ENCODE measurements at places on chromosomes 5 and 9. TPM values are rescaled to one million over a fixed set of nuclear protein-coding genes. Genes with fewer than 3 reads are reported as not detected.

The PTPRD gene
- 1.3 TPM for polyA plus RNA-seq

The F2RL1 gene
- polyA plus RNA-seq: 0.68 TPM

The HAVCR2 gene
- polyA plus RNA-seq: 1.8 TPM

The ECSCR gene
- 25.3 TPM for polyA plus RNA-seq

The BARHL1 gene
- polyA plus RNA-seq: not detected

The OLFML2A gene
- polyA plus RNA-seq: 15.1 TPM

The SYNPO gene
- 625 TPM for polyA plus RNA-seq

The TTC16 gene
- polyA plus RNA-seq: 0.14 TPM

The TTC23L gene
- polyA plus RNA-seq: not detected

The PCDHA4 gene
- 0.02 TPM for polyA plus RNA-seq

The NDUFA8 gene
- 683 TPM for polyA plus RNA-seq

The DNM1 gene
- polyA plus RNA-seq: 6.0 TPM

The NUTM2F gene
- not detected for polyA plus RNA-seq

The TMEM215 gene
- 0.07 TPM for polyA plus RNA-seq

The TMEM252 gene
- 0.16 TPM for polyA plus RNA-seq

The C5orf52 gene
- polyA plus RNA-seq: not detected

The THBS4 gene
- 6.9 TPM for polyA plus RNA-seq

The IRX4 gene
- polyA plus RNA-seq: not detected

The TERT gene
- not detected for polyA plus RNA-seq

The APBA1 gene
- 3.5 TPM for polyA plus RNA-seq

The CCL28 gene
- polyA plus RNA-seq: 1.4 TPM

The PCA3 gene
- 0.18 TPM for polyA plus RNA-seq

The KIF12 gene
- polyA plus RNA-seq: 0.23 TPM

The SLC6A3 gene
- not detected for polyA plus RNA-seq

The PDE6A gene
- polyA plus RNA-seq: 0.07 TPM

The NR2F1-AS1 gene
- 10.3 TPM for polyA plus RNA-seq

The EMB gene
- 3.7 TPM for polyA plus RNA-seq

The GCNT4 gene
- 0.27 TPM for polyA plus RNA-seq

The BTNL9 gene
- 57.8 TPM for polyA plus RNA-seq
